ENCODE measurements at places on chromosomes 13 and 19.
A peak's percentile ranks its signal among the peaks of the same experiment; 100 is the strongest.

DNA sequence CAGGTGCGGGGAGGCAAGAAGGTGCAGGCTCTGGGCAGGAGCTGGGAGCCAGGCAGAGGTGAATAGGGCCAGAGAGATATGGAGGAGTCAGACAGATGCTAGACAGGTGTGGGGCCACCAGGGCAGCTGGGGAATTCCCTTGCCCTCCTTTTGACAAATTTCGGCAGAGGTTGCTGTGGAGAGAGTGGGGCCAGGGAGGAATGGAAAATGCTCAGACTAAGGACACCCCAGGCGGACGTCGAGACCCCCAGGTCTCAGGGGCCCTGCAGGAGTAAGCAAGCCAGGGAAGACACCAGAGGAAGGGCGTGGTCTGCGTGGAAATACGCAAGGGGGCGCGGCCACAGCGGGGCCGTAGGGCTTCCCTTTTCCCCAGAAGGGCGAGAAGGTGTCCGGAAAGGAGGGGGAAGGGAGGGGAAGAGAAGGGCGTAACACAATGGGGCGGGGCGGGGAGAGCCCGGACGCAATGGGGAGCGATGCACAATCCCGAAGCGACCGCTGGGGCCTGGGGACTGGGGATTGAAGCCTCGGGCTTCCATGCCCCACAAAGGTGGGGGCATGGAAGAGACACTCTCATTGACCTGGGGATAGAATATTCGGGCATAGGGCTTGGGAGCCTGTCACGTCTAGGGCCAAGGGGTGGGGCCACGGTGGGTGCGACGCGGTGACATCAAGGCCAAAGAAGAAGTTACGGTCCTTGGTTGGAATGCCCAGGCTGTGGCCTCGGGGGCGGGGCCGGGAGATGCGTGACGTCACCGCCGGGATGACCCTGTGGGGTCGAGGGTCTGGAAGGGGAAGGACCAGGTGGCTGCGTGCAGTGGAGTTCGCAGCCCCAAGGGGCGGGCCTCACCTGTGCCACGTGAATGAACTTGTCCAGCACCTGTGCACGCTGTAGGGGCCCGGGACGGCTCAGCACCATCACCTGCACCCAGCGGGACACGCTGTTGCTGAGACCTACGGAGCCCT lies 8.2 kb downstream of the RASGRP4 start:
- peak; percentile 34 for DNase-seq

DNA sequence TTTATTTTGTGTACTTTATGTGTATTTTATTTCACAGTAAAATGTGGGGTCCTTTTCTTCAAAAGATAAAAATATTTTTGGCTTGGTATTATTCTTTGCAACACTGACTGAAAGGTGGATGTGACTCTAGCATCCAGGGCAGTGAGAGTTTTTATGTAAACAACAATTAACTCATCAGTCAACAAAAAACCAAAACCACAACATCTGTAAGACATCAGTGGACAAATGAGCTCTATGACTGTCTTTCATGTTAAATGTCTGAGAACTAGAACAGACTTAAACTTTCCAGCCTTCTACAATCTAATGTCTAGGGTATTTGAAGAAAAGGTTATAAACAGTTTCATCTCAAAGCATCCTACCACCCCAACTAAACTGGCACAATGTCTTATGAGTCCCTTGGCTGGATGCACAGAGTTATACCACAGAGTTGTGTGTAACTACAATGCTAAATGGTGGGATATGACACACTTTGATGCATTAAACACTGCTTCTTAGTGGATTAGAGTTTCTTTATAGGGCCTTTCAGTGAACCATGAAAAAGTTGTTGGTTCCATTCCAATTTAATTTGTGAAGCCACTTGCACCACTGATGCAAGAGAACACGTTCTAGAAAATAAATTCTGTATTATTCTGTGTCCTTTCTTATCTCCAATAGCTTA lies 544.2 kb upstream of the KLF12 start:
- no peak for DNase-seq

DNA sequence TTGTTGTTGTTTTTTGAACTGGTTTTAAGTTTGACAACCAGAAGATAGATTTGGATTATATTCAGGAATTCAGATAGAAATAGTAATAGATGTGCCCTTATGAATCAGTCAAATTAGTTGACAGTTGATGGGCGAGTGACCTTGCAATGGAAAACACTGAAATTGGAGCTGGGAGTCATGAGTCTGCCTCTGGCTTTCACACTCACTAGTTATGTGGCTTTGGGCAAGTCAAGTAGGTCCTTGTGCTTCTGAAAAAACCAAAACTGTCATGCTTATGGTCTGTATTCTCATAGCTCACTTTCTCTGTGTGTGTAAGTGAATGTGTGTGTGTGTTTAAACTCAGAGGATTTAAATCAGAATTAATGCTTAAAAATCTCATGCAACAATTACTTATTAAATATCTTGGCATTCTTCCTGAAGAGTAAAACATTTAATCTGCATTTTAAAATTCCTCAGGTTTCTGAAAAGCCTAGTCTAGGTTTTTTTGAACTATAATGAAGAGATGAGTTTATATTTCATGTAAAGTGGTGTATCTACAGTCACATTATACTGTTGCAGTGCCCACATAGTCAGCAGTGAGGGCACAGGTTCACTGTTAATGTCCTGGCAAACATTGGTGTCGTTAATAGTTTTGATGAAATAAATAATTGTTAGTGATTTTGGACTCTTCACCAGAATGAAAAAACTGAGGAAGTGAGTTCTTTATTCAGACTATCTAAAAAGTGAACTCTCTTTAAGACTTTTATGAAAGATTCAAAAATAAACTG lies 32.5 kb downstream of the UCHL3 start:
- no peak for DNase-seq

- no peak for DNase-seq
Measured at GRCh38 chr13:37107456-37107855, 2.0 kb upstream of the CSNK1A1L start.

DNA sequence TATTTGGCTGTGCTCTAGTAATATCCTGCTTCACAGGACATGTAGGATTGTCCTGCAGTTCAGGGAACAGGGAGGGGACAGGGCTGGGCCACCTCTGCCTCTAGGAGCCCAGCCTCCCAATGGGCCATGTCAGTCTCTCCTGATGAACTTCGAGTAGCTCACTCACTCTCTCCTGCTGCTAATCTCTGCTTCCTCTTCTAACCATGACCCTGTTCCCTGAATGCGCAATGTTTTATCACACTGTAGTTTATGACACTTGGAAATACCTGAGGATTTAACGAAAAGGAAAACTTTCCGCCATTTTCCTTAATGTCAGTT lies 9.2 kb downstream of the PARP4 start:
- peak; percentile 35 for DNase-seq

GRCh38 chr19:53553156-53553555 lies 15.2 kb downstream of the ZNF331 start:
- DNase-seq, result no peak

GRCh38 chr19:46239193-46240024 lies 9.9 kb downstream of the IGFL1 start:
- no peak for DNase-seq

DNA sequence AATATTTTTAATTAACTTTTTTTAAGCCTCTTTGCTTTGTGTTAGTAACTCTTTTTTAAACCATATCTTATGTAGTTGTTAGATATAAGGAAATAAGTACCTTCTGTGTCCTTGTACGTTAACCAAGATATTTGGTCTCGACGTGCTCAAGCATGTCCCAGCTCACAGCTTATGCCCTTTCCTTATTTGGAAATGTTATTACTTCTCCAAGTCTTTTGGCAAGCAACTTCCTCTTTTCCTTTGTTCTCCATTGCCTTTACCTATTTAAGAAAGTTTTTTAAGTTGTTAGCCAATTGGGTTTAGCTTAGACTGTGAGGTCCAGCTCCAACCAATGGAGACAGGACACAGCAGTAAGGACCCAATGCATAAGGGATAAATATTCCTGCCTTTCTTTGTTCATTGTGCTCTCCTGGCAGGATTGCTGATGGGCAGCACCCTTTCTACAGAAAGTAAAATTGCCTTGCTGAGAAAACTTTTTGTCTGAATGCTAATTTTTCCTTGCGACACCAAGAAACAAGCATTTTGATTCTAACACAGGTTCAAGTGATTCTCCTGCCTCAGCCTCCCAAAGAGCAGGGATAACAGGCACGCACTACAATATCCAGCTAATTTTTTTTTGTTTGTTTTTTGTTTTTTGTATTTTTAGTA lies 5.2 kb downstream of the DKKL1 start:
- DNase-seq, result no peak

DNA sequence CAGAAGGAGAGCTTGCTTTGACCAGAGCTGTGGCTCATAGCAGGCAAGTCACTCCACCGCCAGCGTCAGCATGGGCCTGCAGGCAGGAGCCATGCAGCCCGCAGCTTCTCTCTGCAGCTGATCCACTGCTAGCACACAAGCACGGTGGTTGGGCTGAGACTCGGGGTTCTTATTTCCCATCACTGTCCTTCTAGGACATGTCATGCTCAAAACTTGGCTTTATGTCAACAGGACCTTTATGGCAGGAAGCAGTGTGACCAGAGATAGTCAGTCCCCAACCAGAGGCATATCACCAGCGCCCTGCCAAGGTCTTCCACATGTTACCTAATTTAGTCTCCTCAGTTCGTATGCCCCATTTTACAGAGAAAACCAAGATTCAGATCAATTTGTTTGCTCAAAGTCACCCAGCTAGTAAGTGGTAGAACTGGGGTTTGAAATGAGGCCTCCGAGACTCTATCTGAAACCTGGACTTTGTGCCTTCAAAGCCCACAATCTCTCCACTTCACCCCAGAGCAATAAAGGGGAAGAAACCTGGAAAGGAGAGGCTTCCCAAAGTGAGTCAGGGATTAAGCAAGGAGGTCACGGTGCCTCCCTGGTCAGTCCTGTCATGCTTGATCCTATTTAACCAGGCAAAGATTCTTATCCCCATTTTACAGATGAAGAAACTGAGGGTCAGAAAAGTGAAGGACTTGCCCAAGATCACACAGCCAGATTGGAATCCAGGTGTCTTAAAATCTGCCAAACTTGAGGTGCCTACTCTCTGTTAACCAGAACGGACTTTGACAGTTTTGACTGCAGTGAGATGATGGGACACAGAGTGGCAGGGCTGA lies 5.1 kb downstream of the TMEM272 start:
- no peak for DNase-seq

DNA sequence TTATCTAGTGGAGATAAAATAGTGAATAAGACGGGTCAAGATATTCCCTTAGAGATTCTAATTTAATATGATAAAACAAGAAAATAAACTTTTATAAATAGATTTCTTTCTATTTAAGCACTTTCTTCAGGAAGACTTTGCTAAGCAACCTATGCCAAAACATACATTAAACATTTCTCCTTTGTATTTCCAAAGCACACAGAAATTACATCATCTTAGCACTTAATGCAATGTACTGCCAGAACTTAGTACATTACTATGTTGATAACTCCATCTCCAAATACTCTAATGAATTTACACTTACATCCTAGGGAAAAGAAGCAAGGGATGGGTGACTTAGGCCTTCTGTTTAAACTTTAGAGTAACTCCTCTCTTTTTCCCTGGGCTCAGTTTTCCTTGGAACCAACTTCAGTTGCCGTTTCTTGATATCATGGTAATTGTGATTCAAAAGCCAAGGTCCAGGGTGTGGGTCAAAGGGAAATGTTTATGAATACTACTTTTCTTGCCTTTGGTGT lies 322.6 kb upstream of the PCDH20 start:
- DNase-seq, result no peak

DNA sequence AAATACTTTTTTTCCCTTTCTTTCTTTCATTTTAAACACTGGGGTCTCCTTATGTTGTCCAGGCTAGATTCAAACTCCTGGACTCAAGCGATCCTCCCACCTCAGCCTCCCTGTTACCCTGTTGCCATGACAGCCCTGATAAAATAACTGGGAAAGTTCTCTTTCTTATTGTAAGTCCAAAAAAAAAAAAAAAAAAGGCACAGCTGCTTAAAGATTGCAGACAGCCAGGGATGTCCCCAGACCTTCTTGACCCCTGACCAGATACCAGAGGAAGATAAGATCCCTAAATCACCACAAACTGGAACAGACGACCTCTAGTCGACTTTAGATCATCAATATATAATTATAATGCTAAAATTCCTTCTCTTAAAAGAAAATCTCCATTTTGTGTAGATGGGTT lies 1.1 kb upstream of the MVB12A start:
- no peak for DNase-seq

GRCh38 chr19:33472691-33473652 lies 48.6 kb downstream of the PEPD start:
- DNase-seq, result no peak

DNA sequence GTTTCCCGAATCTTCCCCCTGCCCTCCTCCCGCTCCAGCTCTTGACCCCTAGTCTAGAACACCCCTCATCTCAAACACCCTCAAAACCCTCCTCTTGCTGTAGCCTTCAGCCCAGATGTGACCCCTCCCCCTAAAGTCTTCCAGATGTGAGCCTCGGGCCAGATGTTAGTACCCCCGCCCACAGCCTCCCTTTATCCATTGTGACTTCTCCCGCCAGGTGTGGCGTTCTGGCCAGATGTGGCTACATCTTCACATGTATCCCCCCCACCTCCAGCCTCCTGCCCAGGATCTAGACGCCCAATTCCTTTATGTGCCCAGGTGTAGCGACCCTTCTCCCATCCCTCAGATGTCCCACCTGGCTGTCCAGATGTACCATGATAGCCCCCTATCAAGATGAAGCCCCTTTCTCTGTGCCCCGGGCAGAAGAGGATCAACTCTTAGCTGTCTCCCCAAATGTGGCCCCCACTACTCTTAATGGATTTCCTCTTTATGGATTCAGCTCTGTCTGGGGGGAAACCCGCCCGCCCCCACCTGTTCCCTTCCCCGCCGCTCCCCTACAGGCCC lies 517 bp upstream of the LTBP4 start:
- DNase-seq, result no peak

DNA sequence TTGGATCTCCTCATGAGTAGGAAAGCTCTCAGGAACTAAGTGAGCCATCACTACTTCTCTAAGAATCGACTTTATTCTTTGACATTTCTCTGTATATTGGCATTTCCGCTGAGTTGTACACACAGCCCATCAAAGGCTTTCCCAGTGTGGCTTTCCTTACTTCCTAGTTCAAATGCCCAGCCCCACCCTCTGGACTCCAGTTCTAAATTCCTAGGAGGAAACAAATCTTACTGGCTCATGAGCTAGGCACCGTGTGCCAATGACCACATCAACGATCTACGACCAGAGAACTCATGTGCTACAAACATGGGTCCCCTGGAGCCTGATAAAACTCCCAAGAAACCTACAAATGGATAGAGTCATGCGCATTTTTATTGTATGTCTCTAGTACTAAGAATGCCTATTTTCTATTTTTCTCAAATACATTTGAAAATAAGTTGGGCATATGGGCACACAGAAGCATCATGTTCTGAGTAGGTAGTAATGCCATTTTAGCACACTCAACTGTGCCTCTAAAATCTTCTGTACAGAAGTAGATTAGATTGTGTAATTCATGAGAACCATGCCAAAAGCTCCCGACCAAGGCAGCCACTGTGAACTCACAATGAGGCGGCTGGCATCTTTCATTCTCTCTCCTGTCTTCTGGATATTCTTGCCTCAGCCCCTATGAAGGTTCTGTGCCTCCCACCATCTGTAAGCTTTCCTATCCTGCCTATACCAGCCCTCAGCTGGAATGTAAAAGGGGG lies 10.5 kb upstream of the RAP2A start:
- DNase-seq, result no peak

DNA sequence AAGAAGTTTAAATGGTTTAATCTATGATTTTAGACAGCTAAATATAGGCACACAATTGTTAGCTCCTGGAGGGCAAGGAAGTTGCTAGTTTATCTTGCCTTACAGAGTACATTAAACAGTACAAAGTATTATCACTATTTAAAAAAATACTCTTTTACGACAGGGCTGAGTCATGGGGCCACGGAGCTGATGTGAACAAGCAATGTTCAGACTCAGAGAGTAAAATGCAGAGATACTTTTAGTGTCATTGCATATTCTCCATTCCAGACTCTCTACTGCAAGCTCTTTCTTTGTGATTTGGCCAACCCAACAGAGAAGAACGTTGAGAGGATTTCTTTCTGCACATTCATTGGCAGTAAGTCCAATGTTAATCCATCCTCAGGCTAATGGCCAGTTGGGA lies 352.4 kb downstream of the SPRY2 start:
- no peak for DNase-seq

Measured in mucosa of gallbladder (tissue), 1 donor.